Osteocyte (in vitro differentiated cells): ENCODE measurements at places on chromosomes 11 and 22.
A peak's percentile ranks its signal among the peaks of the same experiment; 100 is the strongest.

- no peak for DNase-seq
- H3K4me3 ChIP-seq: no peak overlapping the region
- peaks cover 4% of the 10 kb centered on the region for H3K4me1 ChIP-seq
- H3K27me3 ChIP-seq: no peaks in the 10 kb centered on the region
Measured at GRCh38 chr22:23104187-23104971, 34.1 kb downstream of the GNAZ start.

GRCh38 chr11:128457874-128458273, 129.5 kb downstream of the ETS1 start:
- peaks cover 45% of the 10 kb centered on the region for H3K36me3 ChIP-seq
- peak overlapping the region; percentile 16 for H3K4me3 ChIP-seq
- peaks cover 45% of the 10 kb centered on the region for H3K4me1 ChIP-seq
- no peak for DNase-seq

- no peaks in the 10 kb centered on the region for H3K27me3 ChIP-seq
- no peak for DNase-seq
- H3K4me3 ChIP-seq: no peak overlapping the region
- H3K4me1 ChIP-seq: no peaks in the 10 kb centered on the region
- no peaks in the 10 kb centered on the region for H3K36me3 ChIP-seq
Measured at GRCh38 chr11:1439341-1439740, 47.2 kb downstream of the MOB2 start.

DNA sequence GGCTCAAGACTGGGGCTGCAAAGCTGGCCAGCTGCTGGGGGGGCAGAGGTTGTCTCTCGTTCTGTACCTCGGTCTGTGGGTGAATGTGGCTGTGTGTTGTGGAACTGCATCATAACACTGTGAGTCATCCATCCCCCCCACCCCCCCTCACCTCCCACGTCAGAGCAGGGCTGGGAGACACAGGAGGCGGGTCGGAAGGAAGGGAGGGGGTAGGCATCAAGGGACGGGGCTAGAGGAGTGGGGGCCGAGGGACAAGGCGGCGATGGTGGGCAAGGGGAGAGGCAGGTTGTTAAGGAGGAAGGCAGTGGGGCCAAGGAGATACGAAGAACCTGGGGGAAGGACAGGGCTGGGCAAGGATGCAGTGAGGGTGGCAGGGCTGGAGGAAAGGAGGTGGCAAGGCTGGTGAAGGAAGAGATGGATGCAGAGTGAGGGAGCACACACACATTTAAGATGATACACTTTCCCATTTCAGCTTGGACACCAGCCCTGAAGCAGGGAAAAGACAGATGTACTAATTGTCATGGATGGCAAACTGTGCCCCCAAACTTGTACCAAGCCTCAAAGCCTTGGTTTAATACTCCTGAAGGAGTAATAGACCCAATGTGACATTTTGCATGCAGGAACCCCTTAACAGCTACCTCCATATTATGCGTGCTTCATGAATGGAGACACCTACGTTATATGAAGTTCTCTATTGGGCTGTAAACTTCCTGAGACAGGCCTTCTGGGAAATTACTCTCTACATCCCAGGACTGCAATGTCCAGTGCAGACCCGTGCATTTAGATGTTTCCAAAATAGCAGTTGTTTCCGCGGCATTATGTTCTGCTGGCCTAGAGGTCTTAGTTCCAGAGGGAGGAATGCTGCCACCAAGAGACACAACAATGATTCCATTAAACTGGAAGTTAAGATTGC, at the start of gene YPEL4:
YPEL4 (minus strand) TSS at position 87 of the 913 bp plus-strand sequence. CDS start 2,805 bp downstream, outside the sequence.
- H3K4me3 ChIP-seq: peak within 1 kb of the TSS; percentile 73
- peaks cover 54% of the 10 kb centered on the region for H3K4me1 ChIP-seq
- H3K27me3 ChIP-seq: peaks cover 66% of the 10 kb centered on the region
- peak within 1 kb of the TSS; percentile 67 for H3K27ac ChIP-seq
